ENCODE measurements at places on chromosomes 1 and 21.
A peak's percentile ranks its signal among the peaks of the same experiment; 100 is the strongest.

- DNase-seq, result no peak
Observed at GRCh38 chr1:168134642-168135041, 2.1 kb downstream of the GPR161 start.

GRCh38 chr1:201537891-201538611 is 876 bp upstream of the NAV1 start:
- no peak for DNase-seq

DNA sequence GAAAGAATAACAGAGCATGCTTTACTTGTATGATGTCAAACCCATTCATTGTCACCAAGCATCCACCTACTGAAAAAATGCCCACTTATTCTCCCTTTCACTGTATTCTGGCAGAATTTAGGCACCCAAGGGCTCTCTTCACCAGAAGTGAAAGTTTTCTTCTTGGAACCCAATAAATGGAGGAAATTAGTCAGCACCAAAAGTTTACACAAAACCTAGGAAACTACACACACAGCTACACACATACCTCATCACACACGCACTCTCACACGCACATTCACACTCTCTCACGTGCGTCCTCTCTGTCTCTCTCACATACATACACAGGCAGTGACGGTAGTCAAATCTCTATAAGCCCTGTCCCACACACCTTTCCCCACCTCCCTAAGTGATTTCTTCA is 37.6 kb downstream of the MCOLN2 start:
- no peak for DNase-seq

DNA sequence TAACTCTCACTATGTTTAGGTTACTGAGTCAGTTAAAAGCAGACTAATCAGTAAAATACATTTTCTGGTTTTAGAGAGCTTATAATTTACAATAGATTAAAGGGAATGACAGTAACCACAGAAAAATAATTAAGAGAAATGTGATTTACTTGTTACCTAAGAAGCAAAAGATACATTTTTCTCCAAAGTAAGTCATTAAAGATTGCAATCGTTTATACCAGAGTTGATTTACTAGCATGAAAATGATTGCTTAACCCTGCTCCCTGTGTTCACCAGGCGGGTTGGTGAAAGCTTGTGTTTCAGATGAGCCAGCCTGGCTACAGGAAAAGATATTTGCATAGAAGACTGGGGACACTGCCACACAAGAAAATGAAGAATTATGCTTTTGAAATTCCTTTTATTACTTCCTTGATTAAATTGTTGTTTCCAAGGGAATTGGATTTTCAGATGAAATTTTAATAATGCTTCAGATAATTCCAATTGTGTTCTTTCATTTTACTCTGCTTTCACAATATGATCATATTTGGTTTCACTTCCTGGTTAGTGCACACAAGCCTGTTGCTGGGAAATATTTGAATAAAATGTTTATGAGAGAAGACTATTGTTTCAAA is 27.9 kb downstream of the LRRC8B start:
- DNase-seq, result no peak

DNA sequence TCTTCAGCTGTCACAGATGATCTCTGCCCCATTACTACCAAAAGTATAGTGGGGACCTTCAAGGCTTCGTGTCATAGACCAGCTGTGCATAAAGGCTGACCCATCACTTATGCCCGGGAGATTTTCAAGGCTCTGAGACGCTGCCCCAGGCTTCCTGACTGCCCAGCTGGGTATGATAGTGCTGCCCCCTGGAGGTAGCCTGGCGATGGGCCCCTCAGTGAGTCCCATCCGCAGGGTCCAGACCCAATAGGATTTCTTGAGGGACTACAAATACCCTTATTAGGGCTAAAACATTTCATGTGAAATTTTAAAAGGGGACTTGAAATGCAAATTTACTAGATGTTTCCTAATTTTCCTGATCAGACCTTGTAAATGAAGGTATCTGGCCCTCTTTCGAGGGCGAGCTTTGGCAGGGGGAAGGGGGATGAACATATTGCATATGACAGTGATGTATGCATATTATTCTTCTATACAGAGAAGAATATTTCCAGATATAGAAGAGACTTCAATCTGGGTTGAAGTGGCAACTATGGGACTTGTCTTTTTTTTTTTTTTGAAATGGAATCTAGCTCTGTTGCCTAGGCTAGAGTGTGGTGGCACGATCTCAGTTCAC is 11.7 kb upstream of the FCMR start:
- peak; percentile 56 for DNase-seq

DNA sequence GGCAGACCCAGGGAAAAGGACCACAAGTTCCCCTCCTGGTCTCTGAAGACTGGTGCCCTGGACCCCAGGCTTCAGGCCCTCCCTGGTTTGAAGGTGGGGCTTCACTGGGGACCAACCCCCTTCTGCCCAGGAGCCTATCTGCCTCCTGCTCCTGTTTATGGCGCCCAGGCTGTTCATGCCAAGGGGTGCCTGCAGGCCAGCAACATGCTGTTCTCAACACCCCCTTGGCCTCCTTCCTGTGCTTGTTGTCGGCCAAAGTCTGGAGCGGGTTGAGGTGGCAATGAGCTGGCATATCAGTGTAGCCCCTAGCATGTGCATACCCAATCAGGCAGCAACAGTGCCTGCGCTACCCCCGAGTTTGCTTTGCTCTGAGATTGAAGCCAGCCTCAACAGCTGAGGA is 46.3 kb downstream of the ATP6V1G3 start:
- no peak for DNase-seq

DNA sequence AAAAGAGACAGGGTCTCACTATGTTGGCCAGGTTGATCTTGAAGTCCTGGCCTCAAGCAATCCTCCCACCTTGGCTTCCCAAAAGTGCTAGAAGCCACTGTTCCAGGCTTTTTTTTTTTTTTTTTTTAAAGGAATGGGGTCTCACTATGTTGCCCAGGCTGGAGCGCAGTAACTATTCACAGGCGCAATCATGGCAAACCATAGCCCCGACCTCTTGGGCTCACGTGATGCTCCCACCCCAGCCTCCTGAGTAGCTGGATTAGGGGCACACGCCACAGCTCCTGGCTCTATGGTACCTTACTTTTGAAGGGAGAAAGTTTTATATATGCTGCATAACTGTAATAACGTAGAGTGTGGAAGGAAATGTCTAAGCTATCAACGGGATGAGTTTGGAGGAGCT is 5.7 kb upstream of the ATP13A2 start:
- DNase-seq, result no peak

DNA sequence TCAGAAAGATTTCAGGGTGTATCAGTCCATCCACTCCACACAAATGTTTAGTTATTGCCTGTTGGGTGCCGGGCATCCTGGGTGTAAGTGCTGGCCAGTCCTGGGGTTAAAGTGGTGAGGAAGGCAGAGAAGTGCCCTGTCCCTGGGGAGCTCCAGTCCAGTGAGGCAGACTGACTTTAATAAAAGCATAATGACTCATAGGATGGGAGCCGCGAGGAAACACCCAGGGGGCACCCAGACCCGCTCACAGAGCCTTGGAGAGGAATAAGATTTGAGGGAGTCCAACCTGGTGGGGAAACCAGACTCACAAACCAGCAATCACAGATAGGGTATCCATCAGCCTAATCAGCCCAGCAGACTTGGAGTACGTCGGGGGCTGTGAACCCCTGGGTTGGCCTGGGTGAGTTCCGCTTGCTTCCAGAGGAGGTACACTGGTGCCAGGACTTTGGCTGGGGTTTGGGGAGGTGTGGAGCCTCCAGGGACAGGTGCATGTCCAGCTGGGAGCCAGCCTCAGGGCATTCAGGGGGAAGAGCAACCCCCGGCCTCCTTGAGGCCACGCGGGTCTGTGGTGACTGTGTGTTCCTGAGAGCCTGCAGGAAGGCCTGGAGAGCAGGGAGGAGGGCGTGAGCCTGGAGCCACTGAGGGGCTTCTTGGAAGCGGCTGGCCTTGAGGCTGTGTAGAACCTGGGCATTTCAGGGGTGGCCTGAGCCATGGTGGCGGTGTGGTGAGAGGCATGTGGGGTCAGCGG is 3.7 kb downstream of the PEAR1 start:
- peak; percentile 86 for DNase-seq

GRCh38 chr1:79760531-79760930 is 754.0 kb upstream of the ADGRL4 start:
- no peak for DNase-seq

DNA sequence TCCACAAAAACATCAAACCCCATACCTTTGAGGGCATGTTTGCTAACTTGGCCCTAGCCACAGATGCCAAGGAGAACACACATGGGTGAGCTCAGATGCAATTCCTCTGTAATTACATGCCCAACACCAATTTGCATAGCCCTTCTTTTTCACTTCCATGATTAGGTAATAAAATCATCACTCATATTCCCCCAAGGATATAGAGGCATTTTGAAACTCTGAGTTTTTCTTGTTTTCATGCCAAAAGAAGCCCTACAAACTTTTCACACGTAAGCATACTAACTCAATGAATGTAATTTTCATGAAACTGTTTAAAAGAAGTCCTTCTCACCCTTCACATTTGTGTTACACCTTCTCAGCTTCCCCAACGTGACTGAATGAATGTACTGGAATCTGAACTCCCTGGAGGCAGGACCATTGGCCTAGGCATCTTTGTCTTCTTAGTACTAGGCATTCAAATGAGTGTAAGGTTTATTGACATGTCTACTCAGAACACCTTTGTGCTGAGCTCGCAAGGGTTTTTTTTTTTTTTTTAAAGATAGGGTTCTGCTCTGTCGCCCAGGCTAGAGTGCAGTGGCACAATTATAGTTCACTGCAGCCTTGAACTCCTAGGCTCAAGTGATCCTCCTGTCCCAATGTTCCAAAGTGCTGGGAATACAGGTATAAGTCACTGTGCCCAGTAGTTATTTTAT is 31.0 kb downstream of the FBXO42 start:
- peak; percentile 20 for DNase-seq

- no peak for DNase-seq
Observed at GRCh38 chr1:187942986-187943385, 1114.2 kb downstream of the PLA2G4A start.

DNA sequence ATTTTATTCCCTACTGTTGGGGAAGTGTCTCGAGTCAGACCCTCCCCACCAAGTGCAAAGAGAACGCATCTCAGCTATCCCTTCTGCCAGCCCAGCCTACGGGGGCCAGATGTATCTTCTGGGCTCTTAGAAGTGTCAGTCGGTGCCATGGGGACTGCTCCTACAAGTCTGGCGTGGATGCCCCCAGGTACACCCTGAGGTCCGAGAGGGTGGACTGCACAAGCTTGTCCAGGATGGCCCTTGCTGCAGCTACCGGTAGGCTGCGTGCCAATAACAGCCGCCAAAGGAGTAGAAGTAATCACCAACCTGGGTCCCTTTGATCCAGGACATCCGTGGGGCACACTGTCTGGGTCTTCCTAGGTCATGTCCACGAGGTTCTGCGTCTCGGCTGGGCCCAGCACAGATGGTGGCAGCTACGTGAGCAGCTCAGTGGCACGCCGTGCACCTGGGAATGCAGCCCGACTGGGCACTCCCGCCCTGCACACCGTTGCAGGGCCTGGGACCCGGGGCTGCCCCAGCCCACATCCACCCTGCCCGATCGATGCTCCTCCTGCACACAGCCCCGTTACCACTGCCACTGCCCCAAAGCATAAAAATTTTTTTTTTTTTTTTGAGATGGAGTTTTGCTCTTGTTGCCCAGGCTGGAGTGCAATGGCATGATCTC is 8.8 kb upstream of the SSU72 start:
- no peak for DNase-seq

DNA sequence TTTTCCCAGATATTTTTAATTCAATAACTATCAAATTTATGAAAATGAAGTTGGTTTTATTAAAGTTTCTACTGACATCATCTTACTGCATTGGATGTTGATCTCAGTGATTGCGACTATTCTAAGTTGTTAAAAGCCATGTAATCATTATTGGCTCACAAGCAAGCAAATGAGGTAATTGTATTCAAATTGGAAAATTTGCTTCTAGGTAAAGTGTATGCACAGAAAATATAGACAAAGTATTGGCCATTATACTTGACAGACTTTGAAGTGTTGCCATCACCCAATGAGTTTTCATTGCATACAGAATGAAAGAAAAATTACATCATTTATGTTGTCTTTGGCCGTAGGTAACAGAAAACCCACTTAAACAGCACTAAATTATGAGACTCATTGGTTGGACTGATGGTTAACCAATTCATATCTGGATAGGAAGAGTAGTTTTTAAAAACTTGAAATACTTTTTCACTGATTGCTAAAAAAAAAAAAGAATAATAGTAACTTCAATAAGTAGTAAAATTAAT is 299.2 kb downstream of the USP25 start:
- DNase-seq, result no peak
